CD4-positive, alpha-beta T cell treated with Interleukin-21 for 1 hour (primary cell): ENCODE measurements at places on chromosomes 6 and 20.

GRCh38 chr6:158092806-158093205 is 75.3 kb downstream of the SERAC1 start:
- no peak for DNase-seq

GRCh38 chr6:43683708-43684455 is 3.7 kb downstream of the MRPS18A start:
- DNase-seq, result no peak

- no peak for DNase-seq
Measured at GRCh38 chr6:137171053-137171374, 2.4 kb downstream of the IL22RA2 start.

DNA sequence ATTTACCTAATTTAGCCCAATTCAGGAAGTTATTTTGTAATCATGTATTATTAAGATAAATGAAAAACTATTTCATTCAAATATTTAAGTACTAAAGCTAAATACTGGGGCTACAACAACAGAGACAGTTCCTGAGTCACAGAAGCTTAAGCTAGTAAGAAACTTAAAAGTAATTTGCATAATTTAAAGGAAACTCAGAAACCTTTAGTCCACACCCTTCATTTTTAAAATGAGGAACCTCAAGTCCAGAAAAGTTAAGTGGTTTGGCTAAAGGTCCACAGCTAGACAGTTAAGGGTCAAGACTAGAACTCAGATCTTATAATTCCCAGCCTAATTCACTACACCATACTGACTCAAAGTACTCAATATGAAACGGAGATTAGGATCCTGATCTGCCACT is 7.2 kb downstream of the LMBRD1 start:
- DNase-seq, result no peak

GRCh38 chr6:96162711-96163120 is 146.9 kb downstream of the FUT9 start:
- no peak for DNase-seq

DNA sequence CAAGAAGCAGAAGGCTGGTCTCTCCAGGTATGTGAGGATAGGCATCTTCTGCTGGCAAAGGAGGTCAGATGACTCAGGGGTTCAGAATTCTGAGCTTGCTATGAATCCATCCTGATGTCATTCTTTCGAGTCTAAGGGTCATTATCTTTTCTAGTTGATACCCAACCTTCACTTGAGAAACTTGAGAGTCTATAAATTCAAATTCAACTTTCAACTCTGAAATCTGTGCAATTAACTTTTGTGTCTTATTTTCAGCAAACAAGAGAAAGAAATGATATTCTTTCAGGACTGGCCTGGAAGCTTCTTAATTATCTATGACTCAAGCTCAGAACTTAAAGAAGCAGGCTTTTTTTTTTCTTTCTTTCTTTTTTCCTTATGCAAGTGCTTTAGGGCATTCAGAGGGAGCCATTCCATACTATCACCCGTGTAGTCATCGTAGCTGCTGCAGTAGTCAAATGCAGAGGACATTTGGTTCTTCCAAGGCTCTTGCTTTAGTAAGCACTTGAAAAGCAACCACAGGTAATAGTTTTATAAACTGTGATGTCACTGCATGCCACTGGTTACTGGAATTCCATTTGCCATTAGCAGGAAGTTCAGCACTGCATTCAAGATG is 93.0 kb downstream of the ADTRP start:
- DNase-seq, result no peak
